ENCODE measurements at places on chromosomes 5 and 9.

DNA sequence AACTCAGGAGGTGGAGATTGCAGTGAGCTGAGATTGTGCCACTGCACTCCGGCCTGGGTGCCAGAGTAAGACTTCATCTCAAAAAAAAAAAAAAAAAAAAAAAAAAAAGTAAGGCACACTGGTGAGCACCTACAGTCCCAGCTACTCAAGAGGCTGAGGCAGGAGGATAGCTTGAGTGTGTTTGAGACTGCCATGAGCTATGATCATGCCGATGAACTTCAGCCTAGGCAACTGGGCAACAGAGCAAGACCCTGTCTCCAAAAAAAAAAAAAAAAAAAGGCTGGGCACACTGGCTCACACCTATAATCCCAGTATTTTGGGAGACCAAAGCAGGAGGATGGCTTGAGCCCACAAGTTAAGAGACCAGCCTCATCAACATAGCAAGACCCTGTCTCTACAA, 20.3 kb downstream of the UIMC1 start:
- DNase-seq, result no peak

- DNase-seq, result no peak
Observed at GRCh38 chr9:98164912-98165311, 27.5 kb downstream of the CORO2A start.

DNA sequence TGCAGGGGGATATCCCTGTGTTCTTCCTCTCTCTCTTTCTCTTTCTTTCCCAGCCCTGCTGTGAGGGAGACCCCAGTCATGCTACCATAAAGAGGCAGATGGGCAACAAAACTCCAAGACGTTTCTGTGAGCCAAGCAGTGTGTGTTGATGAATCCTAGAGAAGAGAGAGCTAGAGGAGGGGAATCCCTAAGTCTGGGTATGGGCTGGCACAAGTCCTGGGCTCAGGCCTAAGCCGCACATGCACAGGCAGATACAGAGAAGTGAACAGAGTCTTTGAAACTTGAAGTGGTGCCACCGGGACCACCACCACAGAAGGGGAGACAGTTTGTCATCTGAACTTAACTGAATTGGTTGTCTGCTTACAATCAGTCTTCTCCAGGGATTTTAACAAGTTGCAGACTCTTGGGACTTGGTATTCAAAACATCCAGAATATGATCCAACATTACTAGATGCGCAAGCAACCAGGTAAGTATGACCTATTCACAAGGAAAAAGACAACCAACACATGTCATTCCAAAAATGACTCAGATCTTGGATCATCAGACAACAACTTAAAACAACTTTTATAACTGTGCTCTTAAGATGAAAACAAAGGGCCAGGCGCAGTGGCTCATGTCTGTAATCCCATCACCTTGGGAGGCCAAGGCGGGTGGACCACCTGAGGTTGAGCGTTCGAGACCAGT, 10.4 kb upstream of the FAM120A start:
- DNase-seq, result no peak

GRCh38 chr9:133474215-133474614, 4.7 kb downstream of the SLC2A6 start:
- DNase-seq, result no peak

GRCh38 chr5:83277154-83277553, 194.4 kb upstream of the VCAN start:
- DNase-seq, result no peak

DNA sequence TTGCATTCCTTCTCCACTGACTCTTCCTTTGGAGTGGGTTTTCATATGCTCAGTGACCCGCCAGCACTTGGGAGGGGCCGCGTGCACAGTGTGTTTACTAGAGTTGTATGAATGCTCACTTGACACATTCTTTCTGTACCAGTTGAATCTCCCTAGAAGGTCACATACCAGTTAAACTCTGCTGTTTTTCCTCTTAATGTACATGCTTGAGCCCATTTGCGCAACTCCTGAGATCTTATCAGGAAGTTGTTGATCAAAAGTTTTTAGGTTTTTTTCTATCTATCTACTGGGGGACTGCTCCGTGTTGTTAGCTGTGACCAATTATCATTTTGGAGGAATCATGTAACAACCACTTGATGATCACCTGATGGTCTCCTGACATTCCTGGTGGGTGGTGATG, 392.7 kb downstream of the CDH9 start:
- no peak for DNase-seq

DNA sequence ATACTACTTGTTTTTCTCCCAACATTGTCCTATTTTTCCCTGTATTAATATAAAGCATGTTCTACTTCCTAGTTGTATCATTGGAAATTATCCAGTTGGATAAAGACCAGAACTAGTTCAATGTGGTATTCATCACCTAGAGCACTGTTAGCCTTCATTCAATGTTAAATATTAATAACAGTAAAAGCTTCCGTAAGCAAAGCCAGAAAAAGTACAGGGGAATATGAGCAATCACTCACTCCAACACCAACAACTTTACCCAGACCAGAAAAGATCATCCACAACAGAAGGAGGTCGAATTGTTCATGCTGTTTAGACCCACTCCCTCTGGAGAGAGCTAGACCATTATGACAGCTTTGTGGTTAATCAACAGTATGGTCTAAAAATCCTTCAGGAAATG, 728.4 kb downstream of the MAT2B start:
- no peak for DNase-seq

- DNase-seq, result peak; percentile 34
Observed at GRCh38 chr9:110156902-110157301, 51.1 kb downstream of the C9orf152 start.

DNA sequence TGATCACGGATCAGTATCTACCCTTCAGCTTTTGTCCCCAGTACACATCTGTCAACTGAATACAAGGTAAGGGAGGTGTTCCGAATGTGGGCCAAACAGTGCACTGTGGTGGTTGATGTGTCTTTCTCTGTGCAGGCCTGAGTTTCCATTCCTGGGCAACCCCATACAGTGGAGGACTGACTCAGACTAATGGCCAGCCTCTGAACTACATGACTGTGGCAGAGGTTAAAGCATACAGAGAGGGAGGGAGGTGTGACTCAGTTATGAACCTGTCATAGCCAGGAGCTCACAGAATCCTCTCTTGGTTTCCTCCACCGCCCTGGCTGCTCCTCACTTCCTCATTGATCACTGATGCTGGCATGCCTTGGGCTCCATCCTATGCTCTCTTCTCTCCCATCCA, 136.4 kb upstream of the TAS2R1 start:
- no peak for DNase-seq

DNA sequence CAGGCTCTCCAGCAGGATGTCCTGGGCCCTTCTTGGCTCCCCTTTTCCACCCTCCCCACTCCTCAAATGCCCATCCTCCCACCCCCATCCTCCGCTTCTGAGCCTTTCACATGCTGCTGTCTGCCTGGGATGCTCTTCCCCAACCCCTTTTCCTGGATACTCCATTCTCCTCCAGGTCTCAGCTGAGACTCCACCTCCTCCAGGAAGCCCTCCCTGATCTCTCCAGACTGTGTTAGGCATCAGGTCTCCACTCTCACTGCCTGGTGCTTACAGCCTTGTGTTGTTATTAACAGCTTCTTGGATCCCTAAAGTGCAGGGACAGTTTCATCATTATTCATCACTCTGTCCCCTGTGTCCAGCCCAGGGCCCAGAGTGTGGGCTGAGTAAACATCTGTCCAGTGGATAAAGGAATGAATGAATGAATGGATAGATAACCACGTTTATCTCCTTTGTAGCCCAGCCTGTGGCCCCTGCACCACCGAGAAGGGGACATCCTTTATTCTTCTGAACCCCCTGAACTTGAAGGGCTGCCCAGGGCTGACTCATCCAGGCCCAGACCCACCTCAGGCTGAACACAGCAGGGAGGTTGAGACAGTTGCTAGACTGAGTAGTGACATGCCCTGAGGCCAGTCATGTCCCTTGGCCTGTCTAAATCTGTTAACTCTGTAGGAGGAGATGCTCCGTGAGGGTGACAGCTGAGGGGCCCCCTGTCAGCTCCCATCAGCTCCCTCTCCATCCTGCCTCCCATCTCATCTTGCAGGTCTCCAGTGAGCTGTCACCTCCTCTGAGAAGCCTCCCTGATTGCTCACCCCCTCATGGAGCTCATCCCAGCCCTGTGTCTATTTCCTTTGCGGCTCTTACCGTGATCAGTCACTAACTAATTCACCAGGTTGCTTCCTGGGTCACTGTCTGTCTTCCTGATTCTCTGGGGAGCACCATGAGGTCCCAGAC, 14.6 kb upstream of the LAMC3 start:
- DNase-seq, result no peak

DNA sequence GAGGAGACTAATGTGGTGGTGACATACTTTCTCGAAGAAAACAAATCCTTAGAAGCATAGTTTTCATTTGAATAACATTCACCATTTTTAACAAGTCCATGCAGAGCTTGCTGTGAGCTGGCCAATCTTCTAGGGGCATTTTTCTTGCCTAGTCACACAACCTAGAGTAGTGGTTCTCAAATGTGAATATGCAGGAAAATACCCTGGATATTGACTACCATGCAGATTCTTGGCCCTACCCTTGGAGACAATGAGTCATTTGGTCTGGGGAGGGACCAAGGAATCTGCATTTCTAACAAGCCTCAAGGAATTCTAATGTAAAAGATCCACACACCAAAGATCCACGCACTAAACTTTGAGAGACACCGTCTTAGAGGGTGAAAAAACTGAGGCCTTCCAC, 23.5 kb downstream of the GDNF start:
- no peak for DNase-seq

DNA sequence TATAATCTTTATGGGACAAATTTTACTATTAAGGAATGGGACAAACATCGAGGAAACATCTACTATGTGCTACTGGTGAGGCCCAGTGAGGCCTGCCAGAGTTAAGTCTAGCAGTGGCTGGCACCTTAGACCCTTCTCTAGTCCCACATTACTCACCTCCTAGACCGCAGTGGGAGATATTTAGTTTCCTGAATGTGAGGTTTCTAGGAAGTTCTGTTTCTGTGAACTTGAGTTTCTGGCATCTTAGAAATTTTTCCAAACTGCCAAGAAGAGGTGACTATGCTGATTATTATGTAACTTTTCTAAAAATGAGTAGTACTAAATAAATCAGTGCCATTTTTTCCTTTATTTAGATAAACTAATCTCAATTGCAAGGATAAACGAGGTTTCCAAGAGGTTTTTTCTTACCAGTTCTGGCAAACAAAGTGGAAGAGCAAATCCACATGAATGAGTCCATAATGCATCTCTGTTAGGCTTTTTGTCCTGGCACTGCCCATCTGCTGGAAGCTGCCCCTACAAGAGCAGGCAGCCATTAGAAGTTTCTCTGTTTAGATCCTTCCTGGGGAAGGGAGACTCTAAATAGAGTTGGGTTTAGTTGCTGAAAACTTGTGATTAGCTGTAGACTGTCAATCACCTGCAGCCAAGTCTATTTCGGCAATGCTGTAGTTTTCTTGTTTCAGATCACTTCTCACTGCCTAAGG, 348.7 kb downstream of the MAN2A1 start:
- no peak for DNase-seq

DNA sequence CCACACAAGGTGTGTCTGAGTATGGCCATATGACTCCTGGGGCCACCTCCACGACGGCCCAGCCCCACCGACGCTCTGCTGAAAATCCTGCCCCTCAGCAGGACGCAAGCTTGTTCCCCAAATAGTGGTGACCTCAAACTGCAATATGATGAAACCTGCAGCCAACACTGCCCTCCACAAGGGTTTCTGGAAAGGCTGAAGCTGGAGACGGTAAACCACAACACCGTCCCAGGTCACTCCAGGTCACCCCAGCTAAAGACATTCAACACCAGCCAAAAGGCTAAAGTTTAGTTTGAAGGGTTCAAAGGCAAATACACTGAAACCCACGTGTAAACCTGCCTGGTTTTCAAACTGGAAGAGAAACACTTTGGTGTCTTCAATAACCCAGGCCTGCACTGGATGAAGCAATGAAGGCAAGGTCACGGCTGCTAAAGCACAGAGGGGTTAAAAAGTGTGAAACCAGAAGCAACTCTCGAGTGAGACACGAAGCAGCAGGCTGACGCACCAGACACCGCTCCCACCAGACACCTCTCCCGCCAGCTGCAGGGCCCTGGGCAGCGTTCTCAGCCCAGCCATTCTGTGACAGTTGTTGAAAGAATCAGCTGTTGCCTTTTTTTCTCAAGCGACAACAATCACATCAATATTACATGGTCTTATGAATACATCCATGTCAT, 1.8 kb upstream of the LHX3 start:
- no peak for DNase-seq

DNA sequence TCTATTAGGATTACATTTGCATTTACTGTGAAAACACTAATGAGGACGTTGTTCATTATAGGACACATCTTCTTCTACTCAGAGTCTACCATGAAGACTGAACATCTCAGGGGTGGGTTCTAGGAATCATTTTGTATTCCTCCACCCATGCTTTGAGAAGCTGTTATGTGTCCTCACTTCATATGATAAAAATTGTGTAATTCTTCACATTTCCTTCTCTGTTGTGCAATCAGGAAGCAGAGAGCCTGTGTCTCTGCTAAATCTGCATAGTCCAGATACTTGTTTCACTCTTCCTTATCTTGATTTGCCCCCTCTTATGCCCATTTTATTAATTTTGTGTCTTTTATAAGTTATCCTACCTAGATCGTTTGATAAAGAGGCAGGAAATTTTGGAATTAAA, 97.8 kb upstream of the IQGAP2 start:
- DNase-seq, result no peak

GRCh38 chr9:85173967-85174366, 504.4 kb downstream of the NTRK2 start:
- no peak for DNase-seq

DNA sequence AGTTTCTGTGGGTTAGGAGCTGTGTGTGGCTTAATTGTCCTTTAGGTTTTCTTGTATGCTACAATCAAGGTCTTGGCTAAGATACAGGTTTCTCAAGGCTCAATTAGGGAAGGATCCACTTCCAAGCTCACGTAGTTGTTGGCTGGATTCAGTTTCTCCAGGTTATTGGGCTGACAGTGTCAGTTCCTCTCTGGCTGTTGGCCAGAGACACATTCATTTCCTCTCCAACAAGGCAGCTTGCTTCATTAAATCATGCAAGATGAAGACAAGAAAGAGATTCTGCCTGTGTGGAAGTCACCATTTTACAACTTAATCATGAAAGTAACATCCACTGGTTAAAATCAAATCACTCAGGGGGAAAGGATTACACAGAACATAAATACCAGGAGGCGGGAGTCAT, 275.7 kb upstream of the KIF2A start:
- no peak for DNase-seq

DNA sequence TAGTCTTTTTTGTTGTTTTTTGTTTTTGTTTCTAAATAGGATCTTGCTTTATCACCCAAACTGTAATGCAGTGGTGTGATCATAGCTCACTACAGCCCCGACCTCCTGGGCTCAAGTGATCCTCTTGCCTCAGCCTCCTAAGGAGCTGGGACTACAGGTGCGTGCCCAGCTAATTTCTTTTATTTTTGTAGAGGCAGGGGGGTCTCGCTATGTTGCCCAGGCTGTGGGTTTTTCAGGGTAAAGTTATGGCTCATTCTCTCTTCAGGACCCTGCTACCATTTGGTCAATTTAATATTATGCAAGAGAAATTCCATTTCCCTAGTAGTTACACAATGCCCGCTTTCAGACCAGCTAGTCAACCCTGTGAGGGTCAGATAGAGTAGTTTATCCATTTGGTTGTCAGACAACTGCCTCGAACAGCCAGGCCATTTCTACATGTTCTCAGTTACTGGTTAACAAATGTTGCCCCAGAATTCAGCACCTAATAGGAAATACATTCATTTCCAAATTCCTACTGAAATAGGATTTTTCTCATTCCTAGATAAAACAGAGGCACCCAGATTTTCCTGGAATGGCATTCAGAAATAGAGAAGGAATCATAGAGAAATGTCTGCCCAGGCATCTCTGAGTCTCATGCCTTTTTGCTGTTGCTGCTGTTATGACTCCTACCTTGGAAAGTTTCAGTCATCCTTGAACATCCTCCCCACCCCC, 6.4 kb upstream of the GLIS3 start:
- DNase-seq, result no peak

GRCh38 chr5:1171340-1171941, 30.0 kb upstream of the SLC6A19 start:
- DNase-seq, result no peak

Data from globus pallidus (tissue), 1 donor.